ENCODE measurements at places on chromosomes 6 and 20.

GRCh38 chr20:1122388-1123315, 4.2 kb downstream of the PSMF1 start:
- peak; percentile 38 for DNase-seq

- DNase-seq, result no peak
Observed at GRCh38 chr6:166019214-166019613, 148.4 kb downstream of the TBXT start.

DNA sequence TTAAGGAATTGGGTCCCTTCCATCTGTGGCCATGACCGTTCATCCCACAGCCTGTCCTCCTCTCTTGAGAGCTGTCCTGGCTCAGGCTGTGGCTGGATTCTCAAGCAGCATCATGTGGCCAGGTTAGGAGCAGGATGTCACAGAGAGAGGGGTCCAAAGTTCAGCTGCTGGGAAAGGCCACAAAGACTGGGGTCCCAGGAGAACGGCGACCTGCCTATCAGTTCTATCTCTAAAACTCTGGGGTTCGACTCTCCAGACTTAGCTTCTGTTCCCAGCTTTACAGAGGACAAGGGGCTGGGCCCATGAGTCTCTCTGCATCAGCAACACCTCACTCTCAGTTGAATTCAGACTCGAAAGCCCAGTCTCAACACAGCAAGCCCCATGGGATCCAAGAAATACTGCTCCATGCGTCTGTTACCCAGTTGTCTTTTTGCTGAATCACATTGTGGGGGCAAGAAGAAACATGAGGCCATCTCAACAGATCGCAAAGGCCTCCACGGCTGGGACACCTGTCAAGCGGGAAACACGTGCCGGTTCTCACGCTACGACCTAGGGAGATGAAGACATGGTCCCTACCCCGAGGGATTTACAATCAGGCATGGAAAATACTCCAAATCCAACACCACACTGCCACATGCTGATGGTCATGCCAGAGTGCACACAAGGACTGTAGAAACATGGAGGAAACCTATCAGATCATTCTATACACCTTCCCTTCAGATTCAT, 95.4 kb downstream of the SLC22A23 start:
- no peak for DNase-seq

- peak; percentile 63 for DNase-seq
Observed at GRCh38 chr20:881051-881782, 34.9 kb downstream of the ANGPT4 start.

- no peak for DNase-seq
Observed at GRCh38 chr6:165615636-165616035, 47.4 kb downstream of the PDE10A start.

DNA sequence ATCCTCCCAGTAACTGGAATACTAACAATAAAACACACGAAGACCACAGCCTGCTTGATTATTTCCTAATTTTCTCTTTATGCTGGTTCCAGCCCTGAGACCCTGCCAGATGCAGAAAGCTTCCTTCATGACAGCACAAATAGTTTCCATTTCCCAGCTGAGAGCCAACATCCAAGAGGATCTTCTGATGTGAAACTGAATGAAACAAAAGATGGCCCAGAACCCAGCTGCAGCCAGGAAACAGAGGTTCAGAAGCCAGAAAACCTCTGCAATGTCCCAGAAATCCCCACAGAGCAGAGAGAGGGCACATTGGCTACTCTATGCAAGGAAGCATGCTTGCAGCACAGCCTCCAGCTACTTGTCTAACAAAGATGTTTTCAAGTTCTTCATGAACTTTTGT, 61.8 kb upstream of the PLEKHG1 start:
- DNase-seq, result no peak

DNA sequence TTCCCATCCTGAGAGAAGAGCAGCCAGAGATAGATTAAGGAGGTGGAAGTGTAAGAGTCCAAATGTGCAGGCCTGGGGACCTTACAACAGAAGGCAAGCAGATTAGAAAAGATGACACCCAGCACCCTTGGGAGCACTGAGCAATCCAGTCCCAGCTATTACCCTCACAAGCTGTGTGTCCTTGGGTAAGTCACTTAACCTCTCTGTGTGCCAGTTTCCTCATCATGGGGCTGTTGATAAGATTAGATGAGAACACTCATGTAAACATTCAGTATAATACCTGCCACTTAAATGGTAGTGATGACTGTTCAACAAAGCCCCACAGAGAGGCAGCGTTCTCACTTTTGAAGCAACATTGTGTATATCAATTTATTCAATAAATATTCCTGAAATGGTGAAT, 114.8 kb upstream of the CST7 start:
- DNase-seq, result no peak

GRCh38 chr20:46951405-46951804, 56.8 kb downstream of the EYA2 start:
- no peak for DNase-seq

- DNase-seq, result no peak
Observed at GRCh38 chr6:36559011-36559793, 11.9 kb upstream of the STK38 start.

- no peak for DNase-seq
Observed at GRCh38 chr6:169775321-169775720, 23.9 kb downstream of the ERMARD start.

GRCh38 chr20:46229478-46230105, 78.7 kb downstream of the CDH22 start:
- no peak for DNase-seq

- no peak for DNase-seq
Observed at GRCh38 chr6:14016935-14017625, 92.3 kb downstream of the RNF182 start.

DNA sequence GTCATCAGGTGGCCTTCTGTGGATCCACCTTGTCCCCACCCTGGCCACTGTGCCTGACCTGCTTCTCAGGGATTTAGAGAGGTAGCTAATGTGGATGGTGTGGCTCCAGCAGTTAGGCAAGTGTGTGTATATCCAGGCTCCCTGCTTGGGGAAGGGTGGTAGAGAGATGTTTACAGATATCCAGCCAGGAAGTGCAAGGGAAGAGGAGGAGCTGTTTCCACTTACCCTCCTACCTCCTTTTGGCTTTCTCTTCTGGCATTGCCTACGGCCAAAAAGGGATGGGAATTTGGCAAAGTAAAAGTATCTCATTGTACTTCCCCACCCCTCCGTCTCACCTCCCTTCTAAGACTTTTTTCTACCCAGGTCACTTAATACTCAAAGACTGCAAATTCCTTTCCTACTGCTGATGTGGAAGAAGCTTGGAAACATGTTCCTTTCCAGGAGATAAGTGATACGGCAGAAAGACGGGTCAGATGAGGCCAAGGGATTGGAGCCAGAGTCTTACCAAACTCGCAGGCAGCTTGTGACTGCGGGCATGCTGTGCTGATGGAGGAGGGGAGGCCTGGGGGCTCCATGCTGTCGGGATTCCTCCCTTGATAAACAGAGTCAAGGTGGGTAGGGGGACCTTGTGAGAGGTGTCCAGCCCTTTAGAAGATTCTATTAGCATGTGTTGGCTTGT, 253.4 kb downstream of the PRL start:
- DNase-seq, result no peak

GRCh38 chr20:46359233-46359751, 47.1 kb downstream of the ELMO2 start:
- DNase-seq, result no peak

DNA sequence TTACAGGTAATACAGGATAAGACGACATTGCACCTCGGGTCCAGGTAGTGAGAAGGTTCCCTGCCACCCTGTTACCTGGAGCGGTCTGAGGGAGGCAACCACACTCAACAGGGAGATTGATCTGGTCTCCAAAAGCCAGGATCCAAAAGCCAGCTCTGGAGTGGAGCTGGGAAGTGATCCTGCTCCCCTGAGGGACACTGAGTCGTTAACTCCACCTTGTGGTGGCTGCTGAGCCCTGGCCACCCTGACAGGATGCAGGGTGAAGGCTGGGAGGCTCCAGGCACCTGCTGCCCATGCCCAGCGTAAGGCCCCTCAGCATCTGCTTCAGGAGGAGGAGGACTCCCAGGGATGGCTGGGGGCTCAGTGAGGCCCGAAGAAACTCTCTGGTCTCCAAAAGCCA, 38.7 kb upstream of the SLC22A2 start:
- no peak for DNase-seq

DNA sequence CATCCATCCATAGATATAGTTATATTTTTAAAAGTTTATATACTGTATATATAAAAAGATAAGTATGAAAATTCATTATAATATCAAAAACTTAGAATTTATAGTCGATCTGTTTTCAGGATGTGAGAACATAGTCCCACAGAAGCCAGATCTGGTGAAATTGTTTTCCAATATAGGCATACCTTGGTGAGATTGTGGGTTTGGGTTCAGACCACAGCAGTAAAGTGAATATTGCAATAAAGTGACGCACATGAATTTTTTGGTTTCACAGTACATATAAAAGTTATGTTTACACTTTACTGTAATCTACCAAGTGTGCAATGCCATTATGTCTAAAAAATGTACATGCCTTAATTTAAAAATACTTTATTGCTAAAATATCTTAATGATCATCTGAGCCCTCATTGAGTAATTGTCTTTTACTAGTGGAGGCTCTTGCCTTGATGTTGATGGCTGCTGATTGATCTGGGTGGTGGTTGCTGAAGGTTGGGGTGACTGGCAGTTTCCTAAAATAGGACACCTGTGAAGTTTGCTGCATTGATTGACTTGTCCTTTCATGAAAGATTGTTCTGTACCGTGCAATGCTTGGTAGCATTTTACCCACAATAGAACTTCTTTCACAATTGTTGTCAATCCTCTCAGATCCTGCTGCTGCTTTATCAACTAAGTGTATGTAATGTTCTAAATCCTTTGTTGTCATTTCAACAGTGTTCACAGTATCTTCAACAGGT, 29.8 kb downstream of the AIG1 start:
- no peak for DNase-seq

GRCh38 chr6:105628156-105628860, 225.4 kb upstream of the PREP start:
- DNase-seq, result no peak

- DNase-seq, result no peak
Observed at GRCh38 chr6:88179692-88180091, 13.5 kb upstream of the CNR1 start.

- DNase-seq, result peak; percentile 49
Observed at GRCh38 chr6:401239-401993, 9.9 kb downstream of the IRF4 start.

DNA sequence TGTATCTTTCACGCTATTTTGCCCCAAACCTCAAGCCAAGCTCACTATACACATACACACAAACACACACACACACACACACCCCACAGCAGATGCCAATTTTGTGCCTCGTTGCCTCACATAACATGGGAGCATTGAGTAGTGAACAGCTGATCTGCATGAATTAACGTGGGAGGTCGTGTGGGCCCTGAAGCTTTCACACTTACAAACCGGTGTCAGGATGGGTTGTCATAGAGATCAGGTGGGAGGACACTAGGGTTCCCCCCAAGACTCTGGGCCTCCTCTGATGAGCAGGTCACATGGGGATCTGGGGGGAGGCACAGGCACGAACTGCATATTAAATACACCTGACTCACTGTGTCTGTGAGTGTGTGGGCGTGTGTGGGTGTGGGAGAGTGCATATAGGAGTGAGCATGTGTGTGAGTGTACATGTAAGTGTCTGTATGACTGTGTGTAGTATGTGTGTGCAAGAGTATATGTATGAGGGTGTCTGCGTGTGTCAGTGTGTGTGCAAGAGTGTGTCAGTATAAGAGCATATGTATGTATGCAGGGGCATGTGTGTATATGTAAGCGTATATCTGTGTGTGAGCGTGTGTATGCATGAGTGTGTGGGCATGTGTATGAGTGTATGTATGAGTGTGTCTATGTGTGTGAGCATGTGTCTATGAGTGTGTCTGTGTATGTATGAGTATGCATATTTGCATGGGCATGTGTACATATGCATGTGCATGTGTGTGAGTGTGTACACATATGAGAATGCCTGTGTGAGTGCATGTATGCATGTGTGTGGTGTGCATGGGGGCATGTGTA, 370.4 kb downstream of the PREX1 start:
- no peak for DNase-seq

DNA sequence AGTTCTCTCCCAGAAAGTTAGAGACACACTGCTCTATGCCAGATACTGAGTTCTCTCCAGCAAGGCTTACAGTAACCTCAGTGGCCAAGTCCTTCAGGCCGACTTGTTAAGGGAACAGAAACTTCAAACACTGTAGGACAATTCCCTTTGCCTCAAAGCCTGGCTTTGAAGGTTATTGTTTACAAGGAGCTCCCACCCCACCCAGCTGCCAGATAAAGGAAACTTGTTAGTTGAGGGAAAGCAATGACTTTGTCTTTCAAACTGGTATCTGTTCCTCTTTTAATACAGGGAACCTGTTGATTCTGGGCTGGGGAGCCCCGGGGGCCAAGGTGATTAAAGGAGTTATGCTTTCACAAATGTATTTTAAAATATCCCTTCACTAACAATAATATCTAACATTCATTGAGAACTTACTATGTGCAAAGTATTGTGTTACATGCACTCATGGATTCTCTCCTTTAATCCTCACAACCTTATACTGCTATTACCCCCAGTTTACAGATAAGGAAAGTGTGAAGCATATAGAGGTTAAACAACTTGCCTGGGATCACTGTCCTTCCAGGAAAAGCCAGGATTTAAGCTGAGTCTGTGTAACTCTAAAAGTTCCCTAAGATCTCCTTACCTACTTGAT, 27.6 kb upstream of the CDKN1A start:
- no peak for DNase-seq

GRCh38 chr6:12152023-12152970, 137.9 kb upstream of the EDN1 start:
- no peak for DNase-seq

- no peak for DNase-seq
Observed at GRCh38 chr20:33992145-33992922, 1.4 kb upstream of the RALY start.

- DNase-seq, result peak; percentile 70
Observed at GRCh38 chr20:10553326-10553984, 118.3 kb downstream of the SLX4IP start.

DNA sequence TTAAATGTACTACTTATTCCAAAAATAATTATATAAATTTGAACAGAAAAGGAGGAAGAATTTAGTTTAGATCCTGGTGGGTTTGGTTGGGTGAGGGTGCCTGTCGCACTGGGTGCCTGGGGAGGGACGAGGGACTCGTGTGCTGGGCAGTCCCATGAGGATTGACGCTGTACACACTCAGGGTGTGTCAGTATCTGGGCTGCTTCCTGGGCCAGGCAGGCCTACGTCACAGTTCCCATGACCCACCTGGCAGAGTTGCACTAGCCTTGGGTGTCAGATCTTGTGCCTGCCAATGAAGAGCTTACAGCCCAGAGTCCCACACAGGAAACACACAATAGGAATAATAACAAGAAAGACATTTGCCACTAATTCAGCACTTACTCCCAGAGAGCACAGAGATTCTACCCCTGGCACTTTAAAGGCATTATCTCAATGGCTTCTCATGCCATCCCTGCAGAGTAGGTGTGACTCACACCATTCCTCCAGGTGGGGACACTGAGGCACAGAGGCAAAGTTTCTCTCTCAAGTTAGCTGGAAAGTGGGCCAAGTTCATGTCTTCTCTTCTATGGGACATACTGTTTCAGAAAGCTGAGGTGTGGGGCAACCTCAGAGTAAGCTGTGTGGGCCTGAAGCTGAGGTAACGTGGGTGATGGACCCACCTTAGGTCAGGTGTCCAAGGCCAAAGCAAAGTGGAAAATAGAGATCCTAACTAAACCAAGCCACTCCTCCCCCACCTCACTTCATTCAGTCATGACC, 1.3 kb upstream of the SDCBP2 start:
- peak; percentile 66 for DNase-seq

- DNase-seq, result no peak
Observed at GRCh38 chr6:128280960-128281359, 239.4 kb downstream of the PTPRK start.

All from activated CD4-positive, alpha-beta T cell treated with anti-CD3 and anti-CD28 coated beads for 36 hours (primary cell).